ENCODE measurements at places on chromosomes 6 and 20.

- DNase-seq: no peak
Observed at GRCh38 chr6:35327349-35328027, 14.9 kb upstream of the PPARD start.

GRCh38 chr6:34115915-34116314 lies 30.0 kb downstream of the GRM4 start:
- DNase-seq: no peak

DNA sequence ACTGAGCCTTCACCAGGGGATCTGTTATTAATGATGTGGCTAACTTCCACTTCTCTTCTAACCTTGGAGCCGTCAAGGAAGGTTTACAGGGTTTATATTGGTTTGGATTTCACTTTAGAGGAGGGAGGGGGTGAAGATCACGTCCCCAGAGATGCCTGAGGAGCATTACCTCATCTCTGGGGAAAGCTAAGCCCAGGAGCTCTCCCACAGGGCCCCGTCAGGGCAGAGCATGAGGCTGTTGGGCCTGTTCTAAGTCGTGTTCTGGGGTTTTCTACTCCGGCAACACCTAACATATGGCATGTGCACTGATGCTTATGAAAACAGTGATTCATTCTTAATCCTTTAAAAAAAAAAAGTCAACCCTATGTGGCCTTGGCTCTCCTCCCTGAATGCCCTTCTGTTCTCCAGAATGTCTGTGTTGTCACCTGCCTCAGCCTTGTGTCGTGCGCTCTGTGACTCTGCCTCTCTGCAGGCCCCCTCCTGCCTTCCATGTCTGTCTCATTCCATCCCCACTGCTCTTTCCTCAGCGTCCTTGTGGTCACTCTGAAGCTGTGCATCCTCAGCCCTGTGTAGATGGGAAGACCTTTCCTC lies 97.4 kb upstream of the JARID2 start:
- no peak for DNase-seq

DNA sequence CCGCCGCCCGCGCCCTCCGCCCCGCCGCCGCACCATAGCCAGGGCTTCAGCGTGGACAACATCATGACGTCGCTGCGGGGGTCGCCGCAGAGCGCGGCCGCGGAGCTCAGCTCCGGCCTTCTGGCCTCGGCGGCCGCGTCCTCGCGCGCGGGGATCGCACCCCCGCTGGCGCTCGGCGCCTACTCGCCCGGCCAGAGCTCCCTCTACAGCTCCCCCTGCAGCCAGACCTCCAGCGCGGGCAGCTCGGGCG lies 1.5 kb downstream of the FOXC1 start:
- DNase-seq: no peak

GRCh38 chr6:111441678-111442243 lies 41.3 kb downstream of the REV3L start:
- no peak for DNase-seq

DNA sequence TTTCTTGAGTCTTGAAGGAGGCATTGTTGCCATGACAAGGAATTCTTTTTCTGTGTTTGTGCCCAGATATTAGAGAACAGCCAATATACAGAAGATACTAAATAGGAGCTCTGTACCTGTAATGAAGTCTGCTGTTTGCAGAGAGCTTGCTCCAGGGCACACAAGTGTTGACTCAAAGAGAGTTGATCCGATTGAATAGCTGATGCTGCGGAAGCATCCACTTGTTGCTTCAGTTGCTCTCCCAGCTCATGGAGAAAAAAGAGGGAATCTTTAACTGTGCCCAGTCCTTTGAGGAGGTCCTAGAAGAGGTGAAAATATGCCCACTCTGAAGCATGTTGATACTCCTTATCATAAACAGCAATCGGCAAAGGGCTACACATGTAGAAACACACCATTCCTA lies 411.4 kb downstream of the ESR1 start:
- DNase-seq: no peak

GRCh38 chr6:106910999-106911949 lies 63.3 kb downstream of the CD24 start:
- no peak for DNase-seq

- DNase-seq: no peak
Observed at GRCh38 chr20:59987135-59987534, 28.9 kb downstream of the CDH26 start.

DNA sequence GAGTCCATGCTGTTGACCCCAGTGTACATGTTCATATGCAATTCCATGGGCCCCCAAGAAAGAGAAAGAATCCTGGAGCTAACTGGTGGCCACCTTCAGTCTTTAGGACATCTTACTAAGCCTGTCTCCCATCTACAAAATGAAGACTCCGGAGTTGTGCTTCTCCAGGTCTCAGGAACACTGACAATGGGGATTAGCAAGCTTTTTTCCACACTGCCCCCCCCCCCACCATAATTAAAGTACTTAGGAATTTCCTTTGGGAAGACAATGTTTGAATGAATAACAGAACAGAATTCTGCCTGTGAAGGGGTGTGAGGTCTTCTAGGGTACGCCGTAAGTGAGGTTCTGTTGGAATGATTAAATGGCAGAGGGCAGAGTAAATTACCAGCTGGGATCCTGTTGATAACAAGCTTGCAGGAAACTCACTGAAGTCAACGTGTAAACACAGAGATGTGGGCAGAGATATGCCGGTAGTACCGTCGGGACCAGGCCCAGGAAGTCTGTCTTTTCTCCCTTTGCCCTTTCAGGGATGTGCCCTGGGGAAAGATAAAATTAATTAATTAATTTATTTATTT lies 63.1 kb downstream of the ANKRD6 start:
- DNase-seq: no peak

DNA sequence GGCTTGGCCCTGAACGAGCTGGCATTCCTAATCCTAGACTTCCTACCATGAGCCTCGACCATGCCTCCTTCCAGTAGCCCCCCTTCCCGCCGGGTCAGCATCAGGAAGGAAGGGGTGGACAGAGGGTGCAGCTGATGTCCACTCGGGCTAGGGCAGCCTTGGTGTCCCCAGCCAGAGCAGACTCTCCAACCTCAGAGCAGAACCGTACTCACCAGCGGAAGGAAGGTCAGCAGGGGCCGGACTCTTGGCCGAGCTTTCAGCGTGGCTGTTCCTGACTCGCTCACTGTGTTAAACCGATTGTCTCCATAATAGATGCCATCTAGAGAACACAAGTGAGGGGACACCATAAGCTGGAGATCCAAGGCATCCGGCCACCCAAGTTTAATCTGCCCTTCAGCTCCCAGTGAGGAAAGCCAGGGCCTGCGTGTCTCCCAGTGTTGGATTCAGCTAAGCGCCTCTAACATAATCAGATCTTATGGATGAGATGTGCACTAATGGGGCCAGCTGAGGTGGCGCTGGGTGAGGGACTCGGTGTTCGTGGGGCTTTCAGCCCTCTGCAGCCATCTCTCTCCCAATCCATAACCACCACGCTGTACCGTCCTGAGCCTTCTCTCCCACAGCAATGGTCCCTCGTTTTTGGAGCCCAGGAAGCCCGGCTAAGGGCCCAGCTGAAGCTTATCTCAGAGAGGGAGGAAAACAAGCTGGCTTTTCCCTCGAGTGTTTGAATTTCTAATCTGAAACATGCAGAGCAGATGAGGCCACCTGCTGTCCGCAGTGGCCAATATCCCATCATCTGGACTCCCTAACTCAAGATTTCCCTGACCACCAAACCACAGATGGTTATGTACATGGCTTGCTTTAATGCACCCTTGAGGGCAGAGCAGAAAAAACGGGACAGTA lies 13.7 kb downstream of the C6orf132 start:
- no peak for DNase-seq

DNA sequence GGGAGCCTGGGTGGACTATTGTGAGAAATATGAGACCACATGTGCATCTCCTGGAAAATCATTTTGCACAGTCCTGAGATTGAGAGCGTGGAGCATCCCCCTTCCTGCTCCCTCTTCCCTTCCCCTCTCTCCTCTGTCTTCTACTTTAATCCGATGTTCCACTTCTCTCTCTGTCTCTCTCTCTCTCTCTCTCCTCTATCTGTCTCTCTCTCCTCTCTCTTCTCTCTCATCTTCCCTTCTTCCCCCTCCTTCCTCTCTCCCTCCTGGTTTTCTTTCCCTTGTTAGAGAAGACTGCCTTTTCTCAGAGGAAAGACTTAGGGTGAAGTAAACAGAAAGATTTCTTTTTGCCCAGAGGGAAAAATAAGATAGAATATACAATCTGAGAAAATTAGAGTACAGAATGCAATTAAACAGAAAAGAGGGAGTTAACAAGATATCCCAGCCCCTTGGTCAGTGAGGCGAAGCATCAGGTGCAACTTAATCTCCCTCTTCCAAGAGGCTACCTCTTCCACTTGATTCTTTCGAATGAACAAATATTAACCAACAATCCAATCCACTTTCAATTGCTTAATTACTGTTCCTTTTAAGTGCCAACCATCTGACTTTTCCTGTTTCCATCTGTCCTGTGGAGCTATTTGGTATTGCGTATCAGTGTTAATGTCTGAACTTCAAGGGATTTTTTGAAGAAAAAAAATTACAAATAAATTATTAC lies 14.6 kb downstream of the KHDC1 start:
- no peak for DNase-seq

DNA sequence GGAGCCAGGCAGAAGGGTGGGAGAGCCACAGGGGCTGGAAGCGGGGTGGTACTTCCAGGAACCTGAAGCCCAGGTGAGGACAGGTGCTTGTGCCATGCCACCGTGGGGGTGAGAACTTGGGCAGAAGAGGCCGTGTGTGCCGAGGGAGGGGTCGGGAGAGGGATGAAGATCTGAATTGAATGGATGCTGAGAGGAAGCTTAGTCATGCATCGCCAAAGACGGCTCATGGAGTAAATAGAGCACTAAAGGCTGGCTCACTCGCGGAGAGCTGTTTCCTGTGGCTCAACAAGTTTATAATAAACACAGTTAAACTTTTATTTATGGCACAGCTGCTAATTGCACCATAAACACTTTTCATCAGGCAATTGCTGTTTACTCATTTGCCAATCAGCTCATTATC lies 21.7 kb upstream of the MYT1 start:
- no peak for DNase-seq

- DNase-seq: no peak
Observed at GRCh38 chr20:52747845-52748284, 224.3 kb upstream of the TSHZ2 start.

- DNase-seq: no peak
Observed at GRCh38 chr6:35809809-35810208, 4.7 kb downstream of the LHFPL5 start.

- no peak for DNase-seq
Observed at GRCh38 chr6:12536416-12536815, 180.2 kb upstream of the PHACTR1 start.

GRCh38 chr6:159064477-159064876 lies 19.7 kb upstream of the TAGAP start:
- DNase-seq: no peak

DNA sequence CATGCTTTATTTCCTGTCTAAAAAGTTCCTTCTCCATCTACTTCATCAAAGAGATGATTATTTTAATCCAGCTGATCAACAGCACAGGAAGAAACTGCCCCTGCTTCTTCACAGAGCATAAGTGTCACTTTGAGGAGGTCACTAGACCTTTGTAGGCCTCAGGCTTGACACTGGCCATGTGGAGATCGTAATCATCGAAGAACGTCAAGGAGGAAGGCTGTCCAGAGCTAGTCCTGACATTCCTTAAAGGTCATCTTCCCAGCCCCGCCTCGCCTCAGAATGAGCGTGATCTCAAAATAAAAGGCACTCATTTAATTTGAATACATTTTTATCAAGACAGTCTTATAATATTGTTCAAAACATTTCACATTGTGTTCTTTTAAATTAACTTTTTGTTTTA lies 445.7 kb upstream of the CDH4 start:
- no peak for DNase-seq

DNA sequence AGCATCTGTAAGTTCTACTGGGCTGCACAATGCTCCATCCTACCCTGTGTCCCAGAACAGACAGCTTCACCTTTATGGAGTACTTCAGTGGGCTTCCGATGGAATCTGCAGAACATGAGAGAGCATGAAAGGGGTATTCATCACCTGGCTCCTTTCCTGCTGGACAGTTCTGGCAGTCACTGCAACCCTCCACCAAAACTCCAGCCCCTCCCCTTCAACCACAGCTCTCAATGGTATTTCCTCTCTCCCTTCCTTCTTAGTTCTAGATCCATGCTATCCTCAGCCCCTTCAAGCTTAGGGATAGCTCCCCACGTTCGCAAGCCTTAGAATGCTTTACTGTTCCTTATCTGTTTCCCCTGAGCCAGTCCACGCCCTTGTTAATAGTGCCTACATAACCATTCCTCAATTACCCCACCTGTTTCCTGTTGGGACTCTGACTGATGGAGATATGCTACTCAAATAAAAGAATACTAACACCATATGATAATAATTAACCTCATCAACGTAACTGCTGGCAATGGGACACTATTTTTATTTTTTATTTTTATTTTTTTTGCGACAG lies 26.8 kb downstream of the TRAM2 start:
- DNase-seq: no peak

- no peak for DNase-seq
Observed at GRCh38 chr6:166346965-166347364, 4.6 kb upstream of the SFT2D1 start.

DNA sequence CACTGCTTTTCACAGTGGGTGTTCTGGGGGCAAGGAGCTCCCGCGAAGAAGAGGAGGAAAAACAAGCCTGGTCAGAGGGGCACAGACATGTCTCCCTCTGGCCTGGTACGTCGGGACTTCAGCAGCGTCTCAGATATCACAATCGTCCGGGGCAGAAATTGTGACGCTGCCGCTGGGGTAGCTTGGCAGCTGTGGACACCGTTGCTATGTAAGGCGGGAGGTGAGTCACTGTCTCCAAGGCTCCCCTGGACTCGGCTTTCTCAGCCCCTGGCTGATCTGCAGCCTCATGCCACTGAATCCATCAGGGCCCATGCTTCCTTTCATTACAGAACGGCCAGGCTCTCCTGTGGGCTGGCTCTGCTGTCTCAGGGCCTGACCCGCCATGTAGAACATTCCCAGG lies 98.7 kb downstream of the SULF2 start:
- DNase-seq: no peak

GRCh38 chr6:20447581-20448132 lies 46.0 kb downstream of the E2F3 start:
- DNase-seq: no peak
